T-helper 17 cell (primary cell): ENCODE measurements at places on chromosomes 7 and 10. TPM values are rescaled to one million over a fixed set of nuclear protein-coding genes. Genes with fewer than 3 reads are reported as not detected.

NUTM2A gene
- 1.0 TPM for total RNA-seq

SH2D4B gene
- 0.18 TPM for total RNA-seq

TMEM130 gene
- total RNA-seq: not detected

DMTF1 gene
- total RNA-seq: 125 TPM

SYNPO2L gene
- total RNA-seq: 0.08 TPM

MMP21 gene
- 0.29 TPM for total RNA-seq

CYP3A4 gene
- total RNA-seq: not detected

ADGRA1 gene
- not detected for total RNA-seq
